ENCODE measurements at places on chromosomes 4 and X.

- DNase-seq, result no peak
These were observed 97.1 kb downstream of the IQCM start for GRCh38 chr4:149718500-149718899.

DNA sequence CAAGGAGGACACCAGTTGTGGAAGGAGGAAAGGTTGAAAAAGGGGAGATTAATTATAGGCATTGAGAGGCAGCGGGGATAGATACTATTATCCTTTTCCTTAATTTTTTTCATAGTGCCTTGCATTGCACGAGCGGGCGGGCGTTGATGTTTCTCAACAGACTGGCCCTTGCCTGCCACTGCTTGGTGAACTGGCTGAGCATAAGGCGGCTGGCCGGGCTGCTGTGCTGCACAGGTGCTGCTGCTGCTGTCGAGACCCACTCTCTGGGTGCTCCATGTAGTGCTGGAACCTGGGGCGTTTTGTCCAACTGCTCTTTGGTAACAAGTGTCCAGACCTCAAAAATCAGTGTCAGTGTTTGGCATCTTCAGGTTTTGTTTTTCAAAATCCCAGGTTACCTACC, 83.3 kb upstream of the PAQR3 start:
- DNase-seq, result no peak

DNA sequence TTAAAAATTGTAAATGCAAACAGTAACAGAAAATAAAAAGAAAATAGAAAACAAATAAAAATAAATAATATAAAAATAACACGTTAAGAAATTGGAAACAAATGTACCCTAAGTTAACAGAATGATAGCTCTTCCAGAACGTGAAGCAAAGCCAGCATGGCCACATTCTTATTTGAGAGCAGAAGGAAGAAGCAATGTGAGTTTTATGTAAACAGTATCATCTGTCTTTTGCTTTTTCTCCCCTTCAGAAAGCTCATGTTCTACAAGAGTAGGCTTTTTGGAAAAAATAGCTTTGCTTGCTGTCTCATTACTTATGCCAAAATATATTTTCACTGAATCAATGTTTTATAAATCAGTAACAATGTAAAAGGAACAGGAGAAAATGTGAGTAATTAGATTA, 18.7 kb downstream of the NPY2R start:
- DNase-seq, result no peak

GRCh38 chr4:22407361-22407760, 108.5 kb downstream of the ADGRA3 start:
- no peak for DNase-seq

Data from mesendoderm (in vitro differentiated cells).